ENCODE measurements at places on chromosomes 5 and 9. TPM values are rescaled to one million over a fixed set of nuclear protein-coding genes. Genes with fewer than 3 reads are reported as not detected.

The SSBP2 gene
- total RNA-seq: 58.4 TPM

The ADAMTSL2 gene
- total RNA-seq: 1.5 TPM

- DNase-seq: no peak
These were observed 292.8 kb downstream of the TLE1 start for GRCh38 chr9:81396528-81396927.

The SLC44A1 gene
- total RNA-seq: 75.2 TPM

DNA sequence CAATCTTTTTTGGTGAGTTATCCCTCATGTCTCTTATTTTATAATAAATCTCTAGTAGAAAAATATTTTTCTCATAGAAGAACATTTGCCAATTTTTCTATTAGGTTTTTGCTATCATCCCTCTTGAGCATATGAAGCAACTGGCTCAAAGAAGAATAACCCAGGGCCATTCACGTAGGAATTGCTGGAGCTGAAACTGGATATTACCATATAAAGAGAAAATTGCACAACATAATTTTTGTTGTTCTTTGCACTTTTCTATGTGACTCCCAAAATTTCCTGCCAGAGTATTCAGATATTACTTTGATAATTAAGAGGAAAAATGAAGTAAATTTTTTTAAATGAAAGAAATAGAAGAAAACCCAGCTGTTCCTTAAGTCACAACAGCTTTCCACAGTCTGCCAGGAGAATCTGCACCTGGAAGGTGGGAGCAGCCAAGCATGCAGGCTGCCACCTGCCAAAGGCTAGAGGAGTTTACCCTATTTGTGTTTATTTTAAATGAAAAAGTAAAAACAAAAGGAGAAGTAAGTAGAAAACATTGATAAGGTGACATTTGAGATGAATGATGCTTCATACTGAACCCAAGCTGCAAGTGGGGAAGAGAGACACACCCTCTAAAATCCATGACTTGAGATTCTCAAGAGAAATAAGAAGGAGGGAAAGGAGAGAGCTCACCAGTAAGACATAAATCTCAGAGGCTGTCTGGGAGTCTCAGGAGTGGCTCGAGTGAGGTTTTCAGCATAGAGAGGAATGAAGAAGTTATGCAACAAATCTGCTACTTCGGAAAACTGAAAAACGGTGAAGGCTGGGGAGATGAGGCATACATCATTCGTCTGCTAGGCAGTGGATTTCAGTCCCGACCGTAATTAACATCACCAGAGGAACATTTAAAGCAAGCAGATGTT lies 31.5 kb upstream of the FREM1 start:
- DNase-seq: no peak

The LURAP1L gene
- 16.5 TPM for total RNA-seq

GRCh38 chr5:176762489-176762888 lies 47.9 kb upstream of the UNC5A start:
- no peak for DNase-seq

DNA sequence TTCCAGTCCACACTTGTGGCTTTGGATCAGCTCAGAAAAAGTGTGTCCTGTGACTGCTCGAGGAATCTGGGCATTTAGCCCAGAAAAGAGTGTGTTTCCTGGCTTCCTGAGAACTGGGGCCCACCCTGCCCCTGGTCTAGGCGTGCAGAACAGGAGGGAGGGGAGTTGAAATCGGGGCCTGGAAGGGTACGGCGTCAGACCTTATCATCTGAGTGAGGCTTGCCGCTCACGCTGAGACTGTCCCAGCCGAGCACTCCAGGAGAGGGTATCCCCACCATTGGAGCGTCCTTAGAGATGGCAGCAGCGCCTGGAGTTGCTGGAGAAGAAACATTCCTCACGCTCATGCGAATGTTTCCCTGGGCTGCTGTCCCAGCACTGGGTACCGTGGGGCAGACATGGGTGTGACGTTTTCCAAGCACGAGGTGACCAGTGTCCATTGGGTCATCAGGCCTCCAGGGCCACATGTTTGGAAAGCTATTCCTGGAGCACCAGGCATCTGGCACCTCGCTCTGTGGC lies 22.5 kb downstream of the NEK6 start:
- DNase-seq: peak; percentile 54

DNA sequence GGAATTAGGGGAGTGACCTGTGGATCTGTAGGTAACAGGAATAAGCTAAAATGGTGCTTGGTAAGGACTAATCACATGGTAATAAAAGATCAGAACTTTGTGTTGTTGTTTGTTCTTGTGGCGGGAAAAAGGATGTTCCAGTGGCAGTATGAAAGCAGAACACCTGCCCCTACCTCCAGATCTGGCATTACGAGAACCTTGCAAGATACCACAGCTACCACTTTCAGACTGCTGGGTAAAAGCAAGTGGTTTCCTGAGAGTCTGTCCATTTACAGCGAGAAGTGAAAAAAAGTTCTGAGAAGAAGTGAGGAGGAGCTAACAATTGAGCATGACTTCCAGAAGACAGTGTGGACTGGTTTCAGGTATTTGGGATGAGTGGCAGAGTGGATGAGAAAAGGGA lies 252.5 kb downstream of the TLE4 start:
- DNase-seq: no peak

DNA sequence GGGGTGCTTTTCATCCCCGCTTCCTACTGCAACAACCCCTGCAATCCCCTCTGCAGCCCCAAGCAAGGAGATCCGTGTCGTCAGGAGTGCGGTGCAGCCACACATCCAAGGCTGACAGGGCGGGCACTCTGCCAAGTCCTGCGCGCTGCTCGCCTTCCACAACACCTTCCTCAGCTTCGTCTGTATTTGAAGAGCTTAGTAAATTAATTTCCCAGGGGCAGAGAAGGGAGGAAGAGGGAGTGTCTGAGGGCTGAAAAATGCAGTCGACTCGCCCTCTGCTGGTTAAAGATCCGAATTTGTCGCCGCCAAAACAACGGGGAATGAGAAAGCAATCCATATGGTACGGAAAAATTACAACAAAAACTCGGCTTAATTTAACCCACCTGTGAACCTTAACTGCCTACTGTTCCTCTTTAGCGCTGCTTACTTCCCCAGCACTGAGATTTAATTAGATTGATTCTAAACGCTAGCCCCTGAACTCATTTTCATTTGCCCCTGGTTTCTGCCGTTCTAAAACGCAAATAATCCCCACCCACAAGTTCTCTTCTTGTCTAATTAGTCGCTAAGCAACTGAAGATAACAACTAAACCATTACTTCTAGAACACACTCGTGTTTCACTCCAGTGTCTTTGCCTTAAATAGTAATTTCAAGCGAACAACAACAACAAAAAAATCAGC lies 10.9 kb upstream of the PCDHB1 start:
- DNase-seq: no peak

The OTULINL gene
- 1.9 TPM for total RNA-seq

GRCh38 chr5:6788956-6789649 lies 75.9 kb downstream of the TENT4A start:
- no peak for DNase-seq

DNA sequence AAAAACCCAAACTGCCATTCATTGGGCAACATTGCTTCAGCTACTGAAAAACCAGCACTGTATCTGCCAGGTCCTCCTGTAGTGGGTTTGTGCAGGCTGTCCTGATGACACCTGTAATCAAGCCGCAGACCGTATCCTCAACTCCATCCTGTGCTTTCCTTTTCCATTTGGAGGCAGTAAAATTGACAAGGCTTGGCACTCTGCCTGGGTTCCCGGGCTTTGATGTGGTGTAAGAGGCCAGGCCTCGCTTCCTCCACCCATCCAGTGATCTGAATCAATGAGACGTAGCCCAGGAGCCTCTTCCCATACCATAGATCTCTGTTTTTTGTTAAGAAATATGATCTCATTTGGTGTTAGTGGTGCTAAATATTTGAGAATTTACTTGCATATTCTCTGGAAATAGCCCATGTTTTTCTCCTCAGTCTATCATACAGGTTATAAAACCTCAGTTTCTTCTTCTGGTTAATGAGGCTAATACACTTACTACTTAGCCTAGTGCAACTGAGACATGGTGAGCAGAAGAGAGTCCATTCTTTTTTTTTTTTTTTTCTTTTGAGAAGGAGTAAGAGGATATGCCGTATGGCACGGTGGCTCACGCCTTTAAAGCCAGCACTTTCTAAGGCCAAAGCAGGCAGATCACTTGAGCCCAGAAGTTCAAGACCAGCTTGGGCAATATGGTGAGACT lies 34.8 kb downstream of the LSM11 start:
- no peak for DNase-seq

DNA sequence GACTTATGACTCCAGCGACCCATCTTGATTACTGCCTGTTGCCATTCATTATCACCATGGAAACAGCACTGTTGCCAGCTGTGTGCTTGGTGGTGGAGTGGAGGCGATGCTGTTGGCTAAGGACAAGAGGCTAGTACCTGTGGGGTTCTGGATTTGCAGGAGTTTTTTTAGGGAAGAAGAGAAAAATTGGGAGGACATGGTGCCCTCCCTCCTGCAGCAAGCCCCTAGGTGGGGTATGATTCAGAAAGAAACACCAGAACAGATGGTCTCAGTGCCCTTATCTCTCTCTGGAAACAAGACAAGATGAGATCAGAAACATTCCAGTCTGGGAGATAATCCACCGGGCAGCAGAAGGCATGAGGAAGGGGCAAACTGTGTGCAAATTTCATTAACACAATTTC lies 87.8 kb upstream of the TLR4 start:
- DNase-seq: no peak

The GRM6 gene
- total RNA-seq: not detected

- no peak for DNase-seq
These were observed 173.9 kb downstream of the TRPM3 start for GRCh38 chr9:70947511-70947910.

- DNase-seq: no peak
These were observed 103.8 kb upstream of the SMC2 start for GRCh38 chr9:103990311-103990710.

DNA sequence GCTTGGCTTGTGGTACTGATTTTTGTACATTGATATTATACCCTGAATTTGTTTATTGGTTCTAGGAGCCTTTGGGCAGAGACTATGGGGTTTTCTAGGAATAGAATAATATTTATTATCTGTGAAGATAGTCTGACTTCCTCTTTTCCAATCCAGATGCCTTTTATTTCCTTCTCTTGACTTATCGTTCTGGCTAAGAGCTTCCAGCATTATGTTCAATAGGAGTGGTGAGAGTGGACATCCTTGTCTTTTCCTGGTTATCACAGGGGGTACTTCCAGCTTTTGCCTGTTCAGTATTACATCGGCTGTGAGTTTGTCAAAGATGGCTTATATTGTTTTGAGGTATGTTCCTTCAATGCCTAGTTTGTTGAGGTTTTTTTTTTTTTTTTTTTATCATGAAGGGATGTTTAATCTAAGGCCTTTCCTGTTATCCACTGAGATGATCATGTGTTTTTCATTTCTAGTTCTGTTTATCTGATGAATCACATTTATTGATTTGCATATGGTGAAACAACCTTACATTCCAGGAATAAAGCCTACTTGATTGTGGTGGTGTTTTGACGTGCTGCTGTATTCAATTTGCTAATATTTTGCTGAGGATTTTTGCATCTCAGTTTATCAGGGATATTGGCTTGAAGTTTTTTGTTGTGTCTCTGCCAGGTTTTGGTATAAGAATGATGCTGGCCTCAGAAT lies 77.5 kb downstream of the CERT1 start:
- DNase-seq: no peak

GRCh38 chr9:81521892-81522291 lies 167.5 kb downstream of the TLE1 start:
- no peak for DNase-seq

The FBXW2 gene
- 49.5 TPM for total RNA-seq
